ENCODE measurements at places on chromosomes 2 and 18.

DNA sequence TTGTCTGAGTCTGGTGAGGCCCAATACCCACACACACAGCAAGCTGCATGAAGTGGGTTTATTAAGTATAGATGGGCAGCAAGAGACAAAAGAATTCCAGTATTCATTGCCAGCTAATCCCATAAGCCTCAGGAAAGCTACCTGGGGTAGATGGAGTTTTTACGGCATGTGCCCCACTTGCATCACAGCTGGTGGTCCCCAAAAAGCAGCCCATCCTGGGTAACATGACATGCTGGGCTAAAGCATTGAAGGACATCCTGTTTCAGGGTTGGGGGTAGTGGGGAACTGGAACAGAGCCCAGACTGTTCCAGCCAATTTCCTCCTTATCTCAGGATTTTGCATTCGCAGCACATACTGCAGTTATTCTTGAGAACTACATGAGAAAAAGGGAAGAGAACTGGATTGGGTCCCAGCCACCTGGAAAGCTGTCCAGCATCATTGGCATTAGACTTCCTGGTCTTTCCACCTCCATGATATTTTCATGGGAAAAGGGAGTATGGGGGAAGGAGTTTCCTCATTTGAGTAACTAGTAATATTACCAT, 240.1 kb upstream of the MMADHC start:
- DNase-seq, result no peak

DNA sequence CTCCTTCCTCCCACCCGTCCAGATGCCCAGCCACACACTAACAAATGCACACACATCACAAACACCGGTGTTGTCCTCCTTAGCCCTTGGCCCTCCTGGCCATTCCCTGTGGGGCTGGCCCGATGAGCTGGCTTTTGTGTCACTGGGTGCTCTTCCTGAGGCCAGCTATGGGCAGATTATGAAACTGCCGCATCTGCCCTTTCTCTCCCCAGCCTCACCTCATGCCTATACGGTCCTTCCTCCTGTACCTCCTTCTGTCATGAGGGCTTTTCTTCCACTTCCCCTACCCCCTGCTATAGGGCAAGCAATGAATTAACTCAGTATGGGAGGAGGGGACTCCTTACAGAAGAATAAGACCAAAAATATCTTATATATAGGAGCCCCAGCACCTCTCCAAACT, 10.3 kb upstream of the INO80C start:
- DNase-seq, result no peak

GRCh38 chr2:16288371-16289112, 348.2 kb downstream of the MYCN start:
- no peak for DNase-seq

GRCh38 chr2:203463266-203463678, 71.8 kb downstream of the RAPH1 start:
- no peak for DNase-seq

- no peak for DNase-seq
These were observed 387.1 kb downstream of the RND3 start for GRCh38 chr2:150100336-150100735.

DNA sequence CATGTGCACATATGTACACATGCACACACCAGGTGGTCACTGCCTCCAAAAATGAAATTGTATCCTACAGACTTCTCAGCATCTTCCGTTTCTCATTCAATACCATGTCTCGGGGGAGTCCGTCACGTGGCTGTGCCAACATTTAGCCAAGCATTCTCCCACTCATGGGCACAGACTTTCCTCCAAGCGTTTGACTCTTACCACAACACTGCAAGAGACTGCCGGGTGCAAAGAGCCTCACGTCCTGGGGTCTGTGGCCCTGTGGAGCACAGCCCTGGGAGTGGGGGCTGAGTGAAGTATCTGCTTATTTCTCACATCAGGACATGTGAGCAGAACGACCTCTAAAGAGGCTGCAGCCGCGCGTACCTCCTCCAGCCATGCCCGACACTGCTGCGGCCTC, 28.0 kb downstream of the HDAC4 start:
- no peak for DNase-seq

- peak; percentile 43 for DNase-seq
These were observed 7.0 kb downstream of the SLC35F6 start for GRCh38 chr2:26770986-26771586.

DNA sequence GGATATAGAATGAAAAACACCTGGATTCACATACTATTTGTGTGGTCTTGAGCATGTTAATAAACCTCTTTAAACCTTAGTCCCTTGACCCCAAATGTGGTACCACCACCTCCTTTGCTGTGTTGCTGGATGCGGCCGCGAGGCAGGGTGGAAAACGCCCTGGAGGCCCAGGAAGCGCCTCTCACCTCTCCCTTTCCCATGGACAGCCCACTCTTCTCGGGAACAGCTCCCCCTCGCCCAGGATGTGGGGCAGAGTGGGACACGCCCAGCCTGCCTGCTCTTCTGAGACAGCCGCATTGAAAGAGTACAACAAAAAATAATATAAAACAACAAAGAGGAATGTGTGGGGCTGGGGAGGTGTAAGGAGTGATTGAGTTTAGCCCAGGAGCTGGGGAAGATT, 549.0 kb upstream of the ID2 start:
- DNase-seq, result no peak

DNA sequence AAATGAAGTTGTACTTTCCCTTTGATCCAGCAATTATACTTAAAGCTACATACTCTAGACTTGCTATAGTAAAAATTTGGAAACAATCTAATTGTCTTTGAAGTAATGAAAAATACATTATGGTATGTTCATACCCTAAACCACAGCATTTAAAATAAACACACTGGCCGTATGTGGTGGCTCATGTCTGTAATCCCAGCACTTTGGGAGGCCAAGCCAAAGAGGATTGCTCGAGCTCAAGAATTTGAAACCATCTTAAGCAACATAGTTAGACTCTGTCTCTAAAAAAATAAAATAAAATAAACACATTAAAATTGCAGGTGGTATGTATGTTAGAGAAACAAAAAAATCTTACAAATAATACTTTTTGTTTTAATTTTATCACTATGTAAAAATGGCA, 208.1 kb upstream of the KLHL14 start:
- DNase-seq, result no peak

- no peak for DNase-seq
These were observed 111.9 kb downstream of the MRO start for GRCh38 chr18:50707855-50708469.

DNA sequence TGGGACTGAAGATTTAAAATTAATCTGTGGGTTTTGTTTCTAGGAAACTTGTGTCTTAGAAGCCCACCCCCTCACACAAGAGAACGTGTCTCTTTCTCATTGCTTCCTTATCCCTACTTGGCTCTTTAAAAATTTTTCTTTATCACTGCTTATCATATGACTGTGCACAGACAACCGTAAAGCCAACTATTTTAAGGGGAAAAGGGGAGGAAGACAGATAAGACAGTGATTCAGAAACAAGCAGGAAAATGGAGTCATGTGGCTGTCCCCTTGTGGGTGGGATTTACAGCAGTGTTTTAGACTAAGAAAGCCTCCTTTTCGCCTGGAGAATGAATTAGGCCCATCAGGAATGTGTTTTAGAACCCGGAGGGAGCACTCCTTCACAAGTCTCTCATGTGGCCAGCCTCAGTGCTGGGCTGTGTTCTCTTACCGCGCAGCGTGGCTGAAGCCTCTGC, 17.6 kb downstream of the PRKCE start:
- no peak for DNase-seq

DNA sequence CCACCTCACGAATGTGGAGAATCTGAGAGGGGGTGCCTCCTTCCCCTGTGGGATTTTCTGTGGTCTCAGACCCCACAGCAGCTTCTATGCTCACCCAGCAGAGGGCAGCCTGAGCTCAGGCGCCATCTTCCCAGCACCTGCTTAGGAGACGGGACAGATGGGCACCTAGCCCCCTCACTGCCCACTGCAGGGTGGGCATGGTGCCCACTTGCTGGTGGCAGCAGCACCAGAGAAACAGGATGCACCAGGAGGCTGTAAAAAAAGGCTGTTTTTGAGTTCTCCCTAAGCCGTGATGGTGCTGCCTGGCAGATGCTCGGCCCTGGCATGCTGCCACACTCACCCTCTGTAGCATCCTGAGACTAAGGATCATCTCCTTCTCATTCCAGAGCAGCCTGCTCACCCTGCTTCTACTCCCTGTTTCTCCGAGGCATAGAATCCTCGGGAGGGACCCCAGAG, 19.1 kb upstream of the SLC20A1 start:
- DNase-seq, result peak; percentile 74

DNA sequence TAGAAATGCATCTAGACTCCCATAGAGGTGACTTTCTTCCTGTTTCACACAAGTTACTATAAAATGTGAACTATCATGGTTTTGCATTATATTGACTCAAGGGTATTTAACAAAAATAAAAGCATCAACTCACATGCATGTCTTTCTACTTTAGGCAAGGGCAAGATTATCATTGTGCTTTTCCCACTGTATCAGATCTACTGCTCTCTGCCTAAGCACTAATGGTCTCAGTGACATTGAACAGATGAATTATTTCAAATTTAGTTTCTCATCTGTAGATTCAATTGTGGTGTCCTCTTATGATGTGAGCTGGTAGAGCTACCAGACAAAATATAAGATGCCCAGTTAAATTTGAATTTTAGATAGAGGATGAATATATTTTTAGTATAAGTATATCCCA, 113.9 kb downstream of the MTX2 start:
- DNase-seq, result no peak

DNA sequence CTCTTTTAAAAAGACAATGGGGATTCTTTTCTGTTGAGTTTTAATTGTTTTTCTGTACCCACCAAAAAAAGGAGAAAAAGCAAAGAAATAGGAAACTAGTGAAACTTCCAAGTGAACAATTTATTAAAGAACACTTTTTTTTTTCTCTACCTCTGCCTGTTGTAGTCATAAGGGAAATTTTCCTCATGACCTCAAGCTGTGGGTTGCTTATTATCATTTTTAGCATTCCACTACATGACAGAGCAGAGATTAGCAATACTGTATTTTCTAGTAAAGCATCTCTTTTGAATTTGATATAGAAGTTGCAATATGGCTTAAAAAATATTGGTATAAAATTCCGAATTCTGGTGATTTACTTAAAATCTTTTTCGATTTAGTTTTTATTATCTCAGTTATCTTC, 87.9 kb upstream of the LRRTM1 start:
- DNase-seq, result no peak

Data from activated naive CD4-positive, alpha-beta T cell treated with anti-CD3 and anti-CD28 coated beads, Interleukin-2, amount 10 ng/mL, durations not matched to agents 7 days and 5 days (primary cell).